Stimulated activated CD8-positive, alpha-beta memory T cell treated with anti-CD3 and anti-CD28 coated beads, Interleukin-4, amount 100 ng/mL, for 48 hours (primary cell): ENCODE measurements at places on chromosomes 2 and 18.

DNA sequence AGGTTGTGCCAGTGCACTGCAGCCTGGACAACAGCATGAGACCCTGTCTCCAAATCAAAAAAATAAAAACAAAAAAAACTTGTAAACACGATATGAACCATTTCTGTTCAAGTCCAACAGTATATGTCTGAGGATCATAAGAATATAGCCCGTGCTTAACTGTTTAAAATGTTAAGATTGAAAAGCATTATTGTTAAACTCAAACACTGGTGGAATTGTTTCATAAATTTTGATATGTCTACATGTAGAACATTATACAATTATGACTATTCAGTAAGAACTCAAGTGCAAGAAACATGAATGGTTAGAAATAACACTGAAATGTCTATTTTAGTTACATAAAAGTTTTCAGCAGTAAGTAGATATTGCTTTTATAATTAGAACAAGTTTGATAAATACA lies 29.7 kb downstream of the PPIG start:
- DNase-seq, result no peak

GRCh38 chr2:121342751-121343150 lies 57.7 kb upstream of the TFCP2L1 start:
- DNase-seq, result no peak

DNA sequence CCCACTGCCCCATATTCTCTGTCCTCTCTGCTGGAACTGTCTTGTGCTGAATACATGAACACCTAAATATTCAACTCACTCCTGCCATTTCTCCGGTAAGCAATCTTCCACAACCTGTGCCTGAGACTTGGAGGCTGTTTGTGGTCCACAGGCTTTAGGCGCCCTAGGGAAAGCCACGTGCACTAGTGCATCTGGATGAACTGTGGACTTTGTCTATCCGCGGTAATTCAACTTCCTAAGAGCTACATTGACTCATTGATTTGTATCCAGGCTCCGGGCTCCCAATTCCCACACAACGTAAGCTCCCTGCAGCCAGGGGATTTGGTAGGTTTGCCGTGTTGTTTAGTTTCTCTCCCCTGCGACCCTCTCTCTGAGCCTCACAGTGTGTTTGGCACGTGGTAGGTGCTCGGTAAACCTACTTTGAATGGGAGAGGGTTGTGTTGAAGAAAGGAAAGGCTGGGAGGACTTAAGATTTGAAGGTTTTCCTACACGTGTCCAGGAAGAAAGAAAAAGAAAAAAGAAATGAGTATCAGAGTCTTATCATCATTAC lies 718.2 kb downstream of the DPP10 start:
- no peak for DNase-seq

DNA sequence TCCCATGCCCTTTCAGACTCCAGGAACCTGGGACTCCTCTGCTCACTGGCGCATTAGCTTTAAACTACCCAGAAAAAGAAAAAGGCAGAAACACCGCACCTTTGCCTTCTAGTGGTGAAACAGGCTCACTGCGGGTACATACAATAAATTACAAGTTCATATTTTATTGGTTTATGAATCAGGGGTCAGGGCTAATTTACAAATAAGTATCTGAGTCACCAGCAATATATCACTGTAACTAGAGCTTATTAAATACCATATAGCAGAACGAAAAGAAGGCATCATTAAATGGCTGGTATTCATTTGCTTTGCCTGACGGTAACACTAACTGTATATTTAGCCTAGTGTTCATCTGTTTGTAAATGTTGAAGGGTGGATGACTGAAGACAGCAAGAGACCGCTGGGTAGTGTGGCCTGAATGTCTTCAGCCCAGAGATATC lies 26.9 kb upstream of the DTNB start:
- peak; percentile 41 for DNase-seq

- no peak for DNase-seq
Measured at GRCh38 chr2:2899826-2900225, 477.8 kb downstream of the EIPR1 start.

- no peak for DNase-seq
Measured at GRCh38 chr2:233164128-233164635, 87.3 kb upstream of the ATG16L1 start.

DNA sequence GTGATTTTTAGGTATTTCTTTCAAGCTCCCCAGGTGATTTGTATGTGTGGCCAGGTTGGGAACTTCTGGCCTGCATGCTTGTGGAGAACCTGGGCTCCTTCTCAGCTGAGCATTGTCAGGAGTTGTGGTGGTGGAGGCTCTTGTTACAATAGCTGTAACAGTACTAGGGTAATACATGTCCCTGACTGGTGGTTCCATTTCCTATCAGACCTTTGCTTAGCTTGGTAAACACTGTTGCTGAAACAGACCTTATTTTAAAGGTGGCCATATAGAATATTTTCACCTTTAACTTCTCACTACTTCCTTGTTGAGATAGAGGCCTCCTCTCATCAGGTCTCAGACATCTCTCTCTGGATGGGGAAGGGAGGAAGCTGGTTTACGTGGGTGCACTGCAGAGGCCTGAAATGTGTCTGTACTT lies 79.2 kb downstream of the SETBP1 start:
- peak; percentile 33 for DNase-seq

GRCh38 chr18:9901377-9901776 lies 12.4 kb upstream of the VAPA start:
- no peak for DNase-seq

DNA sequence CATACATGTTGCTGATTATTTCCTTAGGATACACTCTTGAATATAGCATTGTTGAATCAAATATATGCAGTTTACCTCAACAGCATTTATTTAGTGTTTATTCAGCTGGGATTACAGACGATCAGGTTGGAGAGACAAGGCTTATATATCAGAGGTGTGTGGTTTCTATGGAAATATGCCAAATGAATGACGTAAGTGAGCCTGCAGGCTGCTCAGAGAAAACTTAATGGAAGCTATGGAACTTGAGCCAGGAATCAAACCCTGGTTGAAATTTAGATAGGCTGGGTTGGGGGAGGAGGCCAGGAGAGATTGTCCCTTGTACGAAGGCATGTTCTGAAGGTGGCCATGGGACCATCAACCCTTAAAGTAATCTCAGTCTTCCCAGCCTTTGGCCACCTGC lies 79.5 kb downstream of the INPP4A start:
- DNase-seq, result no peak

- DNase-seq, result no peak
Measured at GRCh38 chr2:6281524-6281923, 584.2 kb downstream of the CMPK2 start.

DNA sequence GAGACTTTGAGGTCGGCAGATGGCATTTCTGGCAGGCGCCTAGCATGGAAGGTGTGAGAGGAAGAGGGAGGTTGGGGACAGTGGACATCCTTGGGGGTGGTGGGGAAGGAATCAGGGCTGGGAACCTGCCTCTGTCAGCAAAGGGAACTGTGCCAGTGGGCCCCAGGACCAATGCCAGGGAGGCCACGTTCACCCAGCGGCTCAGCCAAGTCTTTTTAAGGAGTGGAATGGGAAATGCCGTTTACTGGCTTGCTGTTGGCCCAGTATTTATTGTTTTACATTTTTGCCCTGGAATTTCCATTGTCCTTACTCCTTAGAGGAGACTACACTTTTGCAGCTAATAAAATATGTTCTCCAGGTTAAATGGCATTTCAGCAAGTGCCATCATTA lies 135.2 kb downstream of the MCFD2 start:
- DNase-seq, result no peak

- DNase-seq, result no peak
Measured at GRCh38 chr18:35549564-35549963, 32.0 kb upstream of the GALNT1 start.

DNA sequence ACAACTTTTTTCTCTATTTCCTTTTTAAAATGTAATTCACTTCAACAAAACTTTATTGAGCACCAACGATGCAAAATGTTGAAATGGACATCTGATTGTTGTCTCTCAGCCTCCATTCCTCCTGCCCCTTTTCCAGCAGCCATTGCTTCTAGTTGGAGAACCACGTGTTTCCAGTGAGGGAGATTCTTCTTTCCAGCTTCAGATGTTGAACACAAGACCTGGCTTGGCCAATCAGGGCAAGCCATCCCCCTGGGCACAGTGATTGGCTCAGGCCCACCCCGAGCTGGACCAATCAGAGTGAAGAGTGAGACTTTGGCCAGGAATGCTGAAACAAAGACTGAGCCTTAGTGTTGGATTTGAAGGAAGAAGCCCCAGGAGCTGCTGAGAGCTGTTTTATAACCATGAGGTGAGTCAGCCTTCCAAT lies 59.0 kb downstream of the E2F6 start:
- DNase-seq, result no peak

DNA sequence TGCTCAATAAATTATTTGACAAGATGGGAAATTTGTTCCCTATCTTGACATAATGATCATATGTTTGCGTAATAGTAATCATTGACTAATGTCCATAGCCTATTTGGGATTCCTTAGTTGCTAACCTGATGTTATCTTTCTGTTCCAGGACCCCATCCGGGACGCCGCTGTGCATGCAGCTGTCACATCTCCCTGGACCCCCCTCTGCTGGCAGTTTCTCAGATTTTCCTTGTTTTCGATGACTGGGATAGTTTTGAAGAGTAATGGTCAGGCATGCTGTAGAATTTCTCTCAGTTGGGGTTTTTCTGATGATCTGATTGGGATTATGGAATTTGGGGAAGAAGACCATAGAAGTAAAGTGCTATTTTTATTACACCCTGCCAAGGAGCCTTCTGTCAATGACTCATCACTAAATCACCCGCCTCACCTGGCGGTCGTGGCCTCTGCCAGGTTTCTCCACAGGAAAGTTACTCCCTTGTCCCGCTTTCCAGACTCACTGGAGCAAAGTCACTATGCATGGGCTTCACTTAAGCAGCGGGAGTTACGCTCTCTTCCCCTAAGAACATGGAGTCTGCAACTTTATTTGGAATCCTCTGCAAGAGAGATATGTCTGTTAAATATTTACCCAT lies 19.9 kb upstream of the TMEM18 start:
- DNase-seq, result no peak

- no peak for DNase-seq
Measured at GRCh38 chr18:76274468-76275289, 220.4 kb downstream of the ZNF516 start.

GRCh38 chr18:25164848-25165811 lies 186.8 kb downstream of the ZNF521 start:
- no peak for DNase-seq

- DNase-seq, result peak; percentile 80
Measured at GRCh38 chr2:105873721-105874120, 129.0 kb downstream of the NCK2 start.

DNA sequence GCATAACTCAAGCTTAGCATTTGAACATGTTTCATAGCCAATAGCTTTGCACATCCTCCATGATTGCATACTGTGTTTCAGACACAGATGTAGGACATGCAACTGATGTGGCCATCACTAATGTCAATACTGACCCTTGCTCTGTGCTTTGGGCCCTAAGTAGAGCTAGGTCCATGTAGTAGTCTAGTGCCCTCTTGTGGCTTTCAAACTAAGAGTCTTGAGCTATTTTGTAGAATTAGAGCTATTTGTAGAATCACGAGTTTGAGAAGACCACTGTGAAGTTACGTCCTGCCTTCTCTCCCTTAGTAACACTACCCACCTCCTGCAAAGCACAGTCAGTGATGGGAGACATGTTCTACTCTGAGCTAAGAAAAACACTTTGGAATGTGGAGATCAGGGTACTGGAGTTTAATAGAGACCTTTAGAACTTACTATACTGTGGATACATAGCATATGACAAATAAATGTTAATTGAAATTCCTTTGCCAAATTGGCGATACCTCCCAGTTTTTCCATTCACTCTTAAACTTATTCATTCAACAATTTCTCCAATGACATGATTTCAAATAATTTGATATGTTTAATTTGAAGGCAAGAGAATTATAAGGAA lies 306.5 kb upstream of the TNP1 start:
- no peak for DNase-seq

DNA sequence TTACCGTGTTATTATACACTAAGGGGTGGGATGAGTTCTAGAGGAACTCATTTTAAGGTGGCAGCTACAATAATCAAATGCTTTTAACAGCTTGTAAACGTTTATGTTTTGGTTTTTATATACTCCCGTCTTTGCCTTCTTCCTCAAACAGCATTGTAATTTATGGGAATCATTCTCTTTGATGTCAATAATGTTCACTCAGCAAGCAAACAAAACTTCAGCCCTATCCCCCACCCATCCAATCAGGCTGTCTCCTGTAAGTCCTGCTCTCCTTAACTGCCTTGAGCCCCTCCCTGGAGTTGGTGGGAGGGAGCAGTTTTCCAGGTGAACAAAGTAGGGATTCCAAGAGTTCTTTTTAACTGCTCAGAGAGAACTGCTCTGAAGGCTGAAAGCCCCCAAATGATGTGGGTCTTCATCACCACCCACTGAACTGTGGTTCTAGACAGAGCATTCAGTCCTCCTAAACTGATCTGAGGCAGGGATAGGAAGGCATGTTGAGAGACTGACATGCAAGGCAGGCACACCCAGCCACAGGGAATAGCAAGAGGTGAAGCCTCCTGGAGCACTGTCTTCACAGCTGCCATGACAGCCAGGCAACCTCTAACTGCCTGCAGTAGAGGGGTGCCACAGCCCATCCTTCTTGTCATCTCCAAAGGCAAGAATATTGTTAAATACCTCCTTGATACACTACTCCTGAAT lies 17.5 kb downstream of the MYO5B start:
- DNase-seq, result no peak
